H4 (cell line): ENCODE measurements at places on chromosomes 1 and 21. TPM values are rescaled to one million over a fixed set of nuclear protein-coding genes. Genes with fewer than 3 reads are reported as not detected.

Gene SOAT1
- total RNA-seq = 20.9 and 39.3 TPM in 2 replicates

DNA sequence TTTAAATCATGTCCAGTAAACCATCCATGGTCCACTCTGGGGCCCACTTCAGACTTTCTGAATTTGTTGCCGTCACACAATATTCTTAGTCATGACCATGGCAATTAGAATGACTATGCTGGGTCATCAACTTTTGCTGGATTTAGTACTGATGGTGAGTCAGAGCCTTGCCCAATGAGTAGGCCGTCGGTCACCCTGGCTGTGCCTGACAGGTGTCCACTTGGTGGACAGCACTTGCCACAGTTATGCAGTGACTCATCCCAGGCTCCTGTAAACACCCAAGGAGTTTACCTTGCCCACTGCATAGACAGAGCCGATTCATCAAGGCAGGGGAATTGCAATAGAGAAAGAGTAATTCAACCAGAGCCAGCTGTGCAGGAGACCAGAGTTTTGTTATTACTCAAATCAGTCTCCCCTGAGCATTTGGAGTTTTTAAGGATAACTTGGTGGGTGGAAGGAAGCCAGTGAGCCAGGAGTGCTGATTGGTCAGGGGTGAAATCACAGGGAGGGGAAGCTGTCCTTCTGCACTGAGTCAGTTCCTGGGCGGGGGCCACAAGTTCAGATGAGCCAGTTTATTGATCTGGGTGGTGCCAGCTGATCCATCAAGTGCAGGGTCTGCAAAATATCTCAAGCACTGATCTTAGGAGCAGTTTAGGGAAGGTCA is 333.8 kb downstream of the PTPRU start:
- DNase-seq = peak; percentile 94

GRCh38 chr1:231159202-231159962 is 2.5 kb upstream of the TRIM67 start:
- no peak for DNase-seq

Gene IVL
- not detected in 2 replicates for total RNA-seq

GRCh38 chr1:61082311-61083012 is at the start of gene NFIA:
Gene NFIA (plus strand): TSS chr1:61082561.
- DNase-seq = peak; percentile 58

GRCh38 chr21:39430457-39430856 is 15.1 kb downstream of the LCA5L start:
- no peak for DNase-seq

GRCh38 chr21:36694593-36695282 is 4.2 kb upstream of the SIM2 start:
- no peak for DNase-seq

Gene PPM1J
- total RNA-seq = 0.10 and 0.45 TPM in 2 replicates

DNA sequence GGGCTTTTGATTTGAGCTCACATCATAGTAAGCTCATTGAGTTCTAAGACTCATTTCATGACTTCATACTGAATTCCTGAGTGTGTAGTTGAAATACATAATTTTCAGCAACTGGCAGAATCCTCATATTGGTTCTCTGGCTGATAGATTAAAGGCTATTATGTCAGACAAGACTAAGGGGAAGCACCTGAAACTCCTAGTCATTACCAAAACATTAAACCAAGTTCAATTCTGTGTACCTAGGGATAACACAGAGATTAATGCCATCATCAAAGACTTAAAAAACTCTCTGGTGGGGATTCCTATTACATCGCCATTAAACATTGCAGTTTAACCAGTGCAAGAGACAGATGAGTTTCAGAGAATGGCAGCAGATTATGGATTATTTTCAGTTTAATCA is 339.1 kb downstream of the PTPRC start:
- DNase-seq = no peak

Gene OPTC
- total RNA-seq = not detected in 2 replicates

GRCh38 chr1:242225767-242226573 is 227.1 kb upstream of the MAP1LC3C start:
- DNase-seq = peak; percentile 60

Gene TAS1R3
- total RNA-seq = not detected in 2 replicates

Gene CELA3A
- not detected in 2 replicates for total RNA-seq

DNA sequence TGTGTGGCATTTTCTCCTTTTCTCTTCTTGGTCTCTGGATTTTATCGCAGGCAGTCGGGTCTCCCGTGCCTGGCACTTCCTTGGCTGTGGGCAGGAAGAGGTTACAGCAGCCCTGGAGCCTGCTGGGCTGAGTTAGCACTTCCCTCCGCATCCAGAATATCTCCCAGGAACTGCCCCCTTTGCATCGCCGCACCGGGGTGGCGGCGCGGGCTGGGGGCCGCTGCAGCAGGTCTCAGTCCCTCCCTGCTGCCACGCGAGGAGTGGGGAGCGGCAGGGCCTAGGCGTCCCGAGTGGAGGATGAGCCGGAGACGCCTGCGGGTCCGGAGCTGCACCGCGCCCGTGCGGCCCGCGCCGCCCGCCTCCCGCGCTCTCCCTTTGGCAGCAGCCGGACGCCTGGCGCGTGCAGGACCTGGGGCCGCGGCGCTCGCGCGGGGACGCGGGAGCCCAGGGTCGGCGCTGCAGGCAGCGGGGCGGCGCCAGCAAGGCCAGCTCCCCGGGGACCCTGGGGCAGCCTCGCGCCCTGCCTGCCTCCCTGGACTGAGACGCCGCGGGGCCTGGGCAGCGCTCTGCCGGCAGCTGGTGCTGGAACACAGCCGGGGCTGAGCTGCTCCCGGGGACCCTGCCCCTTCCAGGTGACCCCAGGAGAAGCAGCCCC is 192.8 kb downstream of the PRDM2 start:
- no peak for DNase-seq

Gene KIF21B
- total RNA-seq = 2.1 and 2.4 TPM in 2 replicates

DNA sequence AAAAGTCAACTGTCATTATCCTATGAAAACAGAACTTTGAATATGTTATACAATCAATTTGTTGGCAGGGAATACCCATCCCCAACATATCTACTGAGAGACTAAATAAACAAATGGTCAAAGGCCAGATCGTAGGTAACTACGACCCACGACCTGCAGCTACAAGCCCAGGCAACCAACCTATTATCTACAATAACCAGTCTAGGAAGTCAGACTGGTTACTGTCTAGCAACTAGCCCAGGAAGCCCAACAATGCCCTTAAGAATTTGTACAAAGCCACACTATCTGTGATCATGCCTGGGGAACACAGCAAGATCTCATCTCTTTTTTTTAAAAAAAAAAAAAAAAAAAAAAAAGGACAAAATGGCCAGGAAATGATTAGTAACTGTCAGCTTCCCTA is 58.7 kb downstream of the SMYD3 start:
- no peak for DNase-seq

DNA sequence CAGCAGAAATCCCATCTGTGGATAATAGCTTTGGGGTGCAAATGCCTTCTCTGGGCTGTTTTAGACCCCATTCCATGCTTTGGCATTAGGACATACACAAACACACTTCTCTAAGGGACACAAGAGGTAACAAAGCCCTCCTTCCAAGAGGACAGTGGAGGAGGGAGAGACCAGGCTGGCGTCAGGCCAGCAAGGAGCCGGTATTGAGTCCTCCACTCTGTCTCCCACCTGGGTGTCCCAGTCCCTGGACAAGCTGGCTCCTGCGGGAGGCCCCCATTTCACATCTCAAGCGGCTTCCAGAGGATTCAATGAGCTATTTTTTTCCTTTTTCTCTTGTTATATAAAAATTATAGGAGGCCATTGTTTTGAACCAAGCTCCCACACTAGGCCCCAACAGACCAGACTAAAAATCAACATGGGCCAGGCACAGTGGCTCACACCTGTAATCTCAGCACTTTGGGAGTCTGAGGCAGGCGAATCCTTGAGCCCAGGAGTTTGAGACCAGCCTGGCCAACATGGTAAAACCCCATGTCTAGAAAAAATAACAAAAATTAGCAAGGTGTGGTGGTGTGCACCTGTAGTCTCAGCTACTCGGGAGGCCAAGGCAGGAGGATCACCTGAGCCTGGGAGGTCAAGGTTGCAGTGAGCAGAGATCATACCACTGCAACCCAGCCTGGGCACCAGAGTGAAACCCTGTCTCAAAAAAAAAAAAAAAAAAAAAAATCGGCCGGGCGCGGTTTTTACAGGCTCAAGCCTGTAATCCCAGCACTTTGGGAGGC is 142.9 kb downstream of the TOMM20 start:
- no peak for DNase-seq

Gene RBM11
- total RNA-seq = 2.8 and 7.1 TPM in 2 replicates
